ENCODE measurements at places on chromosomes 5 and 9. TPM values are rescaled to one million over a fixed set of nuclear protein-coding genes. Genes with fewer than 3 reads are reported as not detected.

GRCh38 chr5:5721881-5722280 lies 299.4 kb downstream of the ICE1 start:
- no peak for DNase-seq
- no peaks in the 10 kb centered on the region for H3K36me3 ChIP-seq
- H3K27me3 ChIP-seq: no peaks in the 10 kb centered on the region
- H3K27ac ChIP-seq: no peak overlapping the region
- no peaks in the 10 kb centered on the region for H3K4me1 ChIP-seq

DNA sequence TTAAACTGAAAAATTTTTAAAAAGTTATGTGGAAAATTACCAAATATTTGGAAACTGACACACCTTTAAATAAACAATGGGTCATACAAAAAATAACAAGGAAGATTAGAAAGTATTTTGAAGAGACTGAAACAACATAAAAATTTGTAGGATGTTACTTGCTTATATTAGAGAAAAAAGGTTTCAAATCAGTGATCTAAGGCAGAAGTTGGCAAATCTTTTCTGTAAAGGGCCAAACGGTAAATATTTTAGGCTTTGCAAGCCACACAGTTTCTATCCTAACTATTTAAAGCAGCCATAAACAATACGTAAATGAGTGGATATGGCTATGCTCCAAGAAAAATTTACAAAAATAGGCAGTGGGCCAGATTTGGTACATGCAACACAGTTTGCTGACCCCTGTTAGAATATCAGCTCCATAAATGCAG lies 81.3 kb downstream of the OXCT1 start:
- peak; percentile 92 for DNase-seq
- H3K36me3 ChIP-seq: no peaks in the 10 kb centered on the region
- peak overlapping the region; percentile 9 for H3K27ac ChIP-seq
- no peaks in the 10 kb centered on the region for H3K27me3 ChIP-seq

GRCh38 chr5:135174315-135175096 lies 140.5 kb upstream of the PITX1 start:
- no peaks in the 10 kb centered on the region for H3K36me3 ChIP-seq
- H3K27me3 ChIP-seq: no peaks in the 10 kb centered on the region
- H3K4me3 ChIP-seq: no peak overlapping the region
- no peaks in the 10 kb centered on the region for H3K4me1 ChIP-seq

- no peaks in the 10 kb centered on the region for H3K27me3 ChIP-seq
- no peaks in the 10 kb centered on the region for H3K36me3 ChIP-seq
- no peak for DNase-seq
- no peaks in the 10 kb centered on the region for H3K4me1 ChIP-seq
- H3K27ac ChIP-seq: no peak overlapping the region
These were observed 714.6 kb upstream of the GRAMD2B start for GRCh38 chr5:125708583-125708982.

- DNase-seq: no peak
- H3K4me1 ChIP-seq: peaks cover 7% of the 10 kb centered on the region
- H3K4me3 ChIP-seq: no peak overlapping the region
- H3K27me3 ChIP-seq: no peaks in the 10 kb centered on the region
- no peaks in the 10 kb centered on the region for H3K36me3 ChIP-seq
- H3K27ac ChIP-seq: no peak overlapping the region
These were observed 345.1 kb downstream of the SPATA31D1 start for GRCh38 chr9:82333671-82334070.

DNA sequence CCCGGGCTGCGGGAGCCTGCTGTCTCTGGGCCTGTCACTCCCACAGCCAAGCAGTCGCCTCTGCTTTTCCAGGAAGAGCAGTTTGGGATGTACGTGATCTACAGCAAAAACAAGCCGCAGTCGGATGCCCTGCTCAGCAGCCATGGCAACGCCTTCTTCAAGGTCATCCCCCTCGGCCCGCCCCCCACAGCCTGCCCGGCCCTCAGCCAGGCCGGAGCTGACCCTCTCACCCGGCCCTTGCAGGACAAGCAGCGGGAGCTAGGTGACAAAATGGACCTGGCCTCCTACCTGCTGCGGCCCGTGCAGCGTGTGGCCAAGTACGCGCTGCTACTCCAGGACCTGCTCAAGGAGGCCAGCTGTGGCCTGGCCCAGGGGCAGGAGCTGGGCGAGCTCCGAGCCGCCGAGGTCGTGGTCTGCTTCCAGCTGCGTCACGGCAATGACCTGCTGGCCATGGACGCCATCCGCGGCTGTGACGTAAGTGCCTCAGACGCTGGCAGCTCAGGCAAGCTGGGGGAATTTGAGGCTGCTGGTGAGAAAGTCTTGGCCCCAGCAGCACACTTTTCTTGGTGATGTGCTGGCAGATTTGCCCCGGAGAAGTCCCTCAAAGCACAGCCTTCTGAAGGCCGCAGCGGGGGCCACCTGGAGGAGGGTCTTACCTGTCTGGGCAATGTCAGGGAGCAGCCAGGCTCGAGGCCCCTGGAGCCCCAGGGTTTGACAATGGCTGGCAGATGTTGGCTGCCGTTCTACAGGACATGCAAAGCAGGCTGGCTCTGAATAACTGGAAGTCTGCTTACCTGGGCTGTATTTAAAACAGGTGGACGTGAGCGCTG lies 20.1 kb upstream of the LRRC14B start:
- H3K27me3 ChIP-seq: no peaks in the 10 kb centered on the region
- no peak overlapping the region for H3K27ac ChIP-seq
- peak; percentile 12 for DNase-seq
- no peaks in the 10 kb centered on the region for H3K36me3 ChIP-seq
- no peaks in the 10 kb centered on the region for H3K4me1 ChIP-seq

GRCh38 chr9:106432631-106433030 lies 430.3 kb upstream of the ZNF462 start:
- DNase-seq: no peak
- no peaks in the 10 kb centered on the region for H3K36me3 ChIP-seq
- no peaks in the 10 kb centered on the region for H3K4me1 ChIP-seq
- H3K27me3 ChIP-seq: no peaks in the 10 kb centered on the region
- no peak overlapping the region for H3K4me3 ChIP-seq

- no peaks in the 10 kb centered on the region for H3K4me1 ChIP-seq
- H3K27ac ChIP-seq: no peak overlapping the region
- no peaks in the 10 kb centered on the region for H3K36me3 ChIP-seq
- no peak overlapping the region for H3K4me3 ChIP-seq
- no peak for DNase-seq
These were observed 140.8 kb upstream of the MTAP start for GRCh38 chr9:21661626-21662025.

DNA sequence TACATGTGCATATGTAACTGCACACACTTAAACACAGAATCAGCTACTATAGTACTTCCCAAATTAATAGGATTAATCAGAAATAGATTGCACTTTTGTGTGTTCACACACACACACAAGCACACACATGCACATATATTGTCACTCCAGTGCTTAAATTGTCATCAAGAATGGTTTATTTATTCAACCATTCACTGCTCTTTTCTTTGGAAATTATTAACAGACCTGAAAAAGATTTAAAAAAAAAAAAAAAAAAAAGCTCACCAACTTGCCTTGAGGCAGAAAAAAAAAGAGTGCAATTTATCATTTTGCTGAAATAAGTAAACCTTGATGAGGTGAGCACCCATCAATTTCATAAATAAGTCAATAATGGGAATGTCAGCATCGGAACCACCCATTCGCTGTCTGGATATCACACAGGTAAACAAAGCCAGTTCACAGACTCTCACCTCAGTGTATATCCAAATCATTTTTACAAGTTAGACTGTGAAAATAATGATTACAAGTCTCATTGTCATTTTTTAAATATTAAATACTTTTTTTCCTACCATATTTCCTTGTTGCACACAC lies 562.8 kb downstream of the BNC2 start:
- H3K4me1 ChIP-seq: no peaks in the 10 kb centered on the region
- H3K27ac ChIP-seq: no peak overlapping the region
- no peak overlapping the region for H3K4me3 ChIP-seq
- H3K27me3 ChIP-seq: no peaks in the 10 kb centered on the region

GRCh38 chr5:67090593-67090992 lies 106.0 kb downstream of the CD180 start:
- no peak overlapping the region for H3K4me3 ChIP-seq
- no peaks in the 10 kb centered on the region for H3K36me3 ChIP-seq
- DNase-seq: no peak
- H3K4me1 ChIP-seq: peaks cover 44% of the 10 kb centered on the region
- H3K27ac ChIP-seq: no peak overlapping the region
- H3K27me3 ChIP-seq: no peaks in the 10 kb centered on the region

- H3K4me1 ChIP-seq: peaks cover 22% of the 10 kb centered on the region
- H3K4me3 ChIP-seq: no peak overlapping the region
- no peak for DNase-seq
- no peaks in the 10 kb centered on the region for H3K27me3 ChIP-seq
- H3K27ac ChIP-seq: no peak overlapping the region
These were observed 90.8 kb downstream of the EHMT1 start for GRCh38 chr9:137709411-137710101.

GRCh38 chr5:33180900-33181299 lies 259.9 kb upstream of the TARS1 start:
- DNase-seq: peak; percentile 37
- no peak overlapping the region for H3K4me3 ChIP-seq
- no peaks in the 10 kb centered on the region for H3K4me1 ChIP-seq
- no peaks in the 10 kb centered on the region for H3K36me3 ChIP-seq
- H3K27me3 ChIP-seq: no peaks in the 10 kb centered on the region

- H3K4me1 ChIP-seq: no peaks in the 10 kb centered on the region
- no peak for DNase-seq
These were observed 144.8 kb upstream of the DHFR start for GRCh38 chr5:80799573-80799972.

- no peak overlapping the region for H3K4me3 ChIP-seq
- H3K4me1 ChIP-seq: peaks cover 22% of the 10 kb centered on the region
- H3K27me3 ChIP-seq: no peaks in the 10 kb centered on the region
- DNase-seq: peak; percentile 66
These were observed 84.9 kb downstream of the RGS3 start for GRCh38 chr9:113548221-113549041.

DNA sequence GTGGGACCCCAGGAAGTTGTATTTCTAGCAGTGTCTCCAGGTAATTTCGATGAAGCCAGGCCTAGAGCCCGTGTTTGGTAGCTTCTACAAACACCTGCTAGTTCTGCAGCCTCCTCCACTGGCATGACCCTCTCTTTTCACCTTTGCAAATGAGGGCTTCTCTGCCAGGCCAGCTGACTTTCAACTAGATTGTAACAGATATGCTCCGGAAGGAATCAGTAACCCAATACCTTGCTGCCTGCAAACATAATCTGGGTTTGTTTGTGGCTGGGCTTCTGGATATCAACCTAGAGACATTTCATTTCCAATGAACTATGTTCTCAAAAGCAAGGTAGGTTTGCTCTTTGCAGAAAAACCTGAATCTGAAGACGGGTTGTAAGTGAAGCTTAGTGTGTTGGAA lies 354.8 kb downstream of the DMRT2 start:
- no peak overlapping the region for H3K27ac ChIP-seq
- H3K27me3 ChIP-seq: no peaks in the 10 kb centered on the region
- no peak overlapping the region for H3K4me3 ChIP-seq
- DNase-seq: no peak
- no peaks in the 10 kb centered on the region for H3K36me3 ChIP-seq

GRCh38 chr5:93280518-93280917 lies 300.5 kb downstream of the NR2F1-AS1 start:
- H3K36me3 ChIP-seq: no peaks in the 10 kb centered on the region
- H3K4me1 ChIP-seq: no peaks in the 10 kb centered on the region
- no peaks in the 10 kb centered on the region for H3K27me3 ChIP-seq
- H3K27ac ChIP-seq: no peak overlapping the region

The POLR3G gene
- 1.3 TPM for total RNA-seq

The FBN2 gene
- total RNA-seq: 1.3 TPM

The PCDHA4 gene
- 2.9 TPM for total RNA-seq

The SCAI gene
- total RNA-seq: 39.9 TPM

The DNAI1 gene
- 12.8 TPM for total RNA-seq

The TIMD4 gene
- total RNA-seq: not detected

The DMRT3 gene
- not detected for total RNA-seq

The TAF1L gene
- not detected for total RNA-seq

The LHX3 gene
- total RNA-seq: not detected

The FGF18 gene
- 3.1 TPM for total RNA-seq

Measured in lung (tissue), 17 donors.